CD4-positive, alpha-beta T cell treated with Interleukin-15 for 4 hours (primary cell): ENCODE measurements at places on chromosomes 3 and 15.

DNA sequence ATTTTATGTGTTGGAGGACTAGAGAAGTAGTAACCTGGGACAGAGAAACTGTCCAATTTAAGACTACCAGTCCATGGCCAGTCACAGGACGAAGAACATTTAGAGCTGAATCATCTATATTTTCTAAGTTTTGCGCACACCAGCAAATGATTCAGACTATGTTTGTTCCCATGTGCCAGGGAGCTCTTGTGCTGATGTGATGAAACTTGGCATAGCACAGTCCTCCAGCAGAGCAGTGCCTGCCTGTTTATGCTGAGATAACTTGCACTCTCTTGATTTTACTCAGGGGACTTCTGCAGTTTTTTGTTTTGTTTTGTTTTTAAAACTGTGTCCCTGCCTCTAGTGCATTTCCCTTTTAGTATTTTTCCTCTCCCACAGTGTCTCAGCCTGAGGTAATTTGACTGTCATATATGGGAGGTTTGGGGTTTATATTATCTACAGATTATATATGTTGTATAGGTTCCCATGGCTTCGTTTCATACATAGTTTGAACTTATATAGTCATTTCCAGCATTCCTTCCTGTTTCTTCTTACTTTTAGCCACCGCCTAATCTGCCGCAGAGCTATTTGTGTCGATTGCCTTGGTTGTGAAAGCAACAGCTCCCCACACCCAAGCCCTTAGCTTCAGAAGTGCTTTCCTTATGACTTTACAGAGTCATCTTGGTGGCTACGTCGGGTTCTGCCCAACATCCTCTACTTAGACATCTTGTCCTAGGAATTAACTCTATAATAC, 45.5 kb downstream of the PPM1L start:
- peak; percentile 24 for DNase-seq

- no peak for DNase-seq
Measured at GRCh38 chr3:64578062-64578770, 109.6 kb downstream of the ADAMTS9 start.

GRCh38 chr15:80588801-80589200, 106.3 kb upstream of the ABHD17C start:
- DNase-seq, result no peak

- no peak for DNase-seq
Measured at GRCh38 chr3:170180079-170180907, 1.2 kb downstream of the PHC3 start.

DNA sequence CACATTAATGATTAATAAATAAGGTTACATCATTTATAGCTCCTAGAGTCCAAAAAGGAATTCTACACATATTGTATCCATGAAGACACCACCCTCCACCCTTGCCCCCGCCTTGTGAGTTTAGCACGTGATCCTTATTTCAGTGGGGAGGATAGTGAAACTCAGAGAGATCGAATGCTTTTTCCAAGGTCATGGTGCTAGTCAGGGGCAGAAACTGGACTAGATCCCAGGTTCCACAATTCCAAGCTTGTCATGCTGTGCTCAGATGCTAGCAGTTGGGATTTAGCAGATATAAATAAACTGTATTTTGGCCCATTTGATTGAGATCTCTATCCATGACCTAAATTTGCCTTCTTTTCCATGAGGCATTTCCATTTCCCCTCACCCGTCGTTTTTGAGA, 227.4 kb upstream of the THRB start:
- DNase-seq, result no peak
